ENCODE measurements at places on chromosomes 5 and 9.

DNA sequence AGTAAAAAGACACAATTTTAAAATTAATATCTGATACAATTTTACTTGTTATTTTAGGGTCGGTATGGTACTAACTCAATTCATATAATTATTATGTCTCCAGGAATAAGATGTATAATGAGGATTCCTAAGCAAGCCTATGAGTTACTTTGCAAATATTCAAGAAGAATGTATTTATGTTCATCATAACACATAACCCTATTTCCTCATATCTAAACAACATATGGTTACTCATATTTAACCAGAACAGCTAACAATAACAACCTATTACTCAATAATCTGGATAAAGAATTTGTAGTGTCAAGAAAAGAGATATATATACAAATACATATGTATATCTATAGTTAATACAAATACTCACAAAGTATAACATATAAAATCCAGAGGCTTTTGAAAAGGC lies 285.9 kb downstream of the ARL15 start:
- no peak for DNase-seq

DNA sequence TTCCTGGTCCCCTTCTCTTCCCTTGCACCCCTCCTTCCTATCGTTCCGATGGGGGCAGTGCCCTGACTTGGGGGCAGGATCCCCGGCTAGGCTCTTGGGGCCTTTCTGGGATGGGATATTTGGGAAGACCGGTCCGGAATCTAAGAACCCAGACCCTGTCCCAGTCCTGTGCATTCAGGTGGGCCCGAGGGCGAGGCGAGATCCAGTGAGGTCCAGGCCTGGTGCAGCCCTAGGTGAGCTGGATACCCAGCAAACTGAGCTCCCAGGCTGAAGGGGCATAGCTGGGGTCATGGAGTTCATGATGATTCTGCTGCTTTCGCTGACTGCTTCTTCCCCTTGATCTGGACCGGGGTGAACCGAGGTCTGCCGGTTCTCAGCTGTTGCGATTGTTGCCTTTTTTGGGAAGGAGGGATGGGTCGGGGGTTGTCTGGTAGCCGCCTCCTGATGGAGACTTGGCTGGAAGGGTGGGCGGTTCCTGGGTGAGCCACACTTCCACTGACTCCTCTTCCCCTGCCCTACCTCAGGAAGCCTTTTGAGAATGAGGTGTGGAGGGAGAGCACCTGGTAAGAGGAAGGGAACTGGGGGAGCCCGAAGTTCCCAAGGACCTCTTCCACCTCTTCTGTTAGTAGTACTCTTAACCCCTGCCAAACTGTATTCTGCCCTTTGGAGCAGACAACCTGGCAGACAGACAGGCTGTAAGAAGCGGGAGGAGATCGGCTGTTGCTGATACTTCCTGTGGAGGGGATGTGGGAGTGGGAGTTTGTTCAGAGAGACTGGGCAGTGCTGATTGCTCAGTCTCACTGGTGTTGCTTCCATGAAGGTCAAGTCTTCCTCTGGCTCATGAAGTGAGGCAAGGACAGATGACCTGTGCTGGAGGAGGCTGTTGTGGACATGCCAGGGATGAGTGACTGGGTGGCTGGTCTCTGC lies 1.0 kb downstream of the LRRC8A start:
- DNase-seq = no peak

- DNase-seq = no peak
These were observed 143.4 kb upstream of the APC start for GRCh38 chr5:112594095-112594850.

GRCh38 chr5:8523501-8523900 lies 654.6 kb downstream of the MTRR start:
- DNase-seq = no peak

DNA sequence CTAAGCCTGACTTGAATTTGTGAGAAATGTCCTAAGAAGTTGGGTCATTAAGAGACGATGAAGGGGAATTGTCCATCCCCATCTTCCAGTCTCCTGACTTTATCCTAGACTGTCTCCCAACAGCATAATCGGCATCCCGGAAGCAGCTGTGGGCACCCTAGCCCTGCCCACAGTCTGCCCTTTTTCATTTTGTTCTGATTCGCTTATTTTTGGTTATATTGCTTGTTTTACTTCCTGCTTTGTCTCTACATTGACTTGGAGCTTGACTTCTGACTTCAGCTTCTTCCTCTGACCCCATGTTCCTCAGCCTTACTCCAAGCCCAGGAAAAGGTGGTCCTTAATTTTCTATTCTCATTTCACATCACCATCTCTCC lies 41.8 kb downstream of the UGCG start:
- DNase-seq = no peak

- no peak for DNase-seq
These were observed 39.3 kb upstream of the CTSL start for GRCh38 chr9:87686520-87687090.

- no peak for DNase-seq
These were observed 20.0 kb downstream of the ZNF366 start for GRCh38 chr5:72487177-72487576.

GRCh38 chr5:178320281-178320855 lies 87.8 kb upstream of the PHYKPL start:
- DNase-seq = no peak

DNA sequence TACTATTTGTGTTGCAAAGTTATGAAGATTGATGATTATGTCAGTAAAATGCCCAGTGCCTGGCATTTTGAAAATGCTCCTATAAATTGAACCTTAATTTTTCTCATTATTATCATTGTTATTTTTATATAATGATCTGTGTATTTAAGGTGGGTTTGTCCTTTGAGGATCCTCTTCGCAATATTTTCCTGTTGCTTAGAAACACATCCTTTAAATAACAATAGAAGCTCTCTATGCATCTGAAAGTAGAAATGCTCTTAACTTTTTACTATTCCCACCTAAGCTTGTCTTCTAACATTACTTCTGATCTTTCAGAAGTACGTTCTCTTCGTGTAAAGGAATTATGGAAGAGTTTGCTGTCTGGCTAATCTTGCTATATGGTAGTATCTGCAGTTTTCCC lies 214.7 kb upstream of the TLX3 start:
- no peak for DNase-seq

- no peak for DNase-seq
These were observed 1.3 kb downstream of the RAI14 start for GRCh38 chr5:34657274-34657921.

- DNase-seq = no peak
These were observed 65.6 kb upstream of the CKMT2 start for GRCh38 chr5:81167544-81167943.
